ENCODE measurements at places on chromosomes 6 and 20.

- DNase-seq: no peak
Measured at GRCh38 chr6:86595641-86596040, 341.7 kb upstream of the HTR1E start.

DNA sequence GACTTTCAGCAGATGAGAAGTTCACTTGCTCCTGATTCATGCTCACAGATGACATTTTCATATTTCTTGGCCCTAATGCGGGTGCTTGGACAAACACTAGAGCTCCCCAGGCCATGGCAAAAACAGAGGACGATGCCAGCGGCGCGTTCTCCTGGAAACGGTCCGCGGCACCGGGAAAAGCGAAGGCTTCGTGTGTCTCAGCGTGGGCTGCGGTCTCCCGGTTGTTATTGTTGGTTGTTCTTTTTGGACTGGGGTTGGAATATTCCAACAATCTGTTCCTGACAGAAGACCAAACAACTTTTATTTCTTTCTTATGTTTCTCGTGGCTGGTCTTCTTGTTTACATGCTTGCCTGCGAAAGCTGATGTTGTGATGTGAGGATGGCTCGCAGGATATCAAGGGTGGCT is 46.8 kb upstream of the NEDD9 start:
- no peak for DNase-seq

DNA sequence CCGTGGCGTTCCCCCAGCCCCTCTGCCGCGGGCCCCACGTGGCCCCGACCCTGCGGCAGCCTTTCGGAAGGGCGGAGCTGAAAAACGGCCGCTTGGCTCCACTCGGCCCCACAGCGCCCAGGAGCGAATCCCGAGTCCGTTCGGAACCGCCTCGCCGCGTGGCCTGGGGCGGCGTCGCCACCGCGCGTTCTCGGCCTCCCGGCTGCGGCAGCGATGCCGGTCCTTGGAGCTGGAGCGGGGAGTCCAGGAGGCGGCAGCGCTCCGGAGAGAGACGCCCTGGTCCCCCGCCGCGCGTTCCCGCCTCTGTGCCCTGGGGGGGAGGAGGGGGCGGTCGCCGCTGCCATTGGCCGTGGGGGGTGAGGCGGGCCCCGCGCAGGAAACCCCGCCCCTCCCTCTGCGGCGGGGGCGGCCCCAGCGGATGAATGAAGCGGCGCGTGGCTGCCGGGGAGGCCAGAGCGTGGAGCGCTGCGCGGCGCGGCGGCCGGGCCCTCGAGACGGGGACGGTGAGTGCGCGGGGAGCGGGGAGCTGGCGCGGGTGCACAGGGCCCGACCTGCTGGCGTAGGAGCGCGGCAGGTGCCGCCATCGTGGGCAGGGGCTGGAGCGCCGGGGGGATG is at the start of gene SLCO4A1:
Gene SLCO4A1 (plus strand): TSS at position 453 of the 615 bp plus-strand sequence. CDS start 13,952 bp downstream, outside the sequence.
- DNase-seq: peak; percentile 47

- DNase-seq: no peak
Measured at GRCh38 chr6:151826517-151827142, 19.1 kb downstream of the ESR1 start.

GRCh38 chr20:41811456-41811855 is 193.3 kb upstream of the CHD6 start:
- no peak for DNase-seq

- no peak for DNase-seq
Measured at GRCh38 chr20:13110796-13111195, 102.0 kb downstream of the SPTLC3 start.

DNA sequence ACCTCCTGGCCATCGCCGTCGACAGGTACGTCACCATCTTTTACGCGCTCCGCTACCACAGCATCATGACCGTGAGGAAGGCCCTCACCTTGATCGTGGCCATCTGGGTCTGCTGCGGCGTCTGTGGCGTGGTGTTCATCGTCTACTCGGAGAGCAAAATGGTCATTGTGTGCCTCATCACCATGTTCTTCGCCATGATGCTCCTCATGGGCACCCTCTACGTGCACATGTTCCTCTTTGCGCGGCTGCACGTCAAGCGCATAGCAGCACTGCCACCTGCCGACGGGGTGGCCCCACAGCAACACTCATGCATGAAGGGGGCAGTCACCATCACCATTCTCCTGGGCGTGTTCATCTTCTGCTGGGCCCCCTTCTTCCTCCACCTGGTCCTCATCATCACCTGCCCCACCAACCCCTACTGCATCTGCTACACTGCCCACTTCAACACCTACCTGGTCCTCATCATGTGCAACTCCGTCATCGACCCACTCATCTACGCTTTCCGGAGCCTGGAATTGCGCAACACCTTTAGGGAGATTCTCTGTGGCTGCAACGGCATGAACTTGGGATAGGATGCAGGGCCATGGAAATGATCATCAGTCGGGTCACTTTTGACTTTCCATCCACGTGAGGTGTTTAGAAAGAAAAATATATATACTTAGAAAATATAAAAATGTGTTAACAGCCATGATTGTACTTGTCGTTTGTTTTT is 868 bp downstream of the MC3R start:
- no peak for DNase-seq

DNA sequence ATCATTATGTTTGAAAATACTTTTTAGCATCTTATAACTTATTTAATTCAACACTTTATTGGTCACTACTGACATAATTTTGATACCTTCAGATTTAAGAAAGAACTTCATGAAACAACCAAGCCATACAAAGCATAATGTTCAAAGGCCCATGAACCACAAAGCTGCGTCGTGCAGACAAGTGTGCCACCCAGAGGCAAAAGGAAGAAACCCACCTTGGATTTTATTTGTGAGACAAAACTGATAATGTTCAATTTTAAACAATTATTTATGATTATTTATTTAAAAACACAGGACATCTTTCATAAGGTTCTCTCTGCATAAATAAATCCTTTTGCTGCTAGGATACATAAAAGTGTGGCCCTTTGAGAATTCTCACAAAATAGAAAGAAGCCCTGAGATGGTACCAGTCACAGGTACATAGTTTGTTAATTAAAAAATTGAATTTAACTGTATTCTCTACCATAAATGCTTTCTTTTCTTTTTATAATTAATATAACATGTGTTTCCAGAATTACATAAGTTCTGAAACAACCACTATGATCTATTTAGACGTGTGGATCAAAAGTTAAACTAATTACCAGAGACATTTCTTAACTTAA is 143.7 kb downstream of the RALGAPA2 start:
- DNase-seq: peak; percentile 13

DNA sequence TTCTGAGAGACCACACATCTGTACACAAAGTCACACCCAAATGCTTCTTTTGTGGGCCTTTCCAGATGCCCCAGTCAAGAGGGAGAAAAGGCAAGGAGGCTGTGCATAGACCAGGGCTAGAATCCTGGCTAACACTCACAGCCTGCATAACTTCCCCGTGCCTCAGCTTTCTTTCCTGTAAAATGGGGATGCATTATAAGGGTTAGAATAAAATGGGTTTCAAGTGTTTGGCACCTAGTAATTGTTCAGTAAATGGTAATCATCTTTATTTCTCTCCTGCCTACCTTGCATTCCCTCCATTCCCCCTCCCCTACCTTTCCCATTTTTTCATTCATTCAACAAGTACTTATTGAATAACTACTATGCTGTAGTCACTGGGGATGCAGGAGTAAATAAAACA is 29.4 kb downstream of the UNC5CL start:
- DNase-seq: no peak

DNA sequence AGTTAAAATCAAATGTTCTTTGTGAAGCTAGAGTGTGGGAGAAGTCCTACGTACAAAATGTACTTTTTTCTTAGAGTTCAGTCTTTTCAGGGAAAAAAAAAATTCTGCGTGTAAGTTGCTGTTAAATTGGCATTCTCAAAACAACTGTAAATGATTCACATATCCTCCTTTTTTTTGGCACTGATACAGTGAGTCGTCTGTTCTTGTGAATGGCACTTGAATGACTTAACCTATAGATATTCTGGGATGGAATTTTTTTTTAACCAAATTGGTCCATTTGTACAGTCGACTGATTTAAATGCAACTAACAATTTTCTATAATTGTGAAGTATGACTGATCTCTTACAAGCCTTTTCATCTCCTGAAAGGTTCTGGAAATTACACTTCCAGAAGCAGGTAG is 5.5 kb upstream of the JAG1 start:
- no peak for DNase-seq

- DNase-seq: no peak
Measured at GRCh38 chr6:25617997-25618396, 34.0 kb upstream of the SCGN start.

- DNase-seq: no peak
Measured at GRCh38 chr6:26411751-26412150, 9.7 kb downstream of the BTN3A1 start.

GRCh38 chr6:115945306-115945705 is 115.4 kb downstream of the FRK start:
- no peak for DNase-seq

DNA sequence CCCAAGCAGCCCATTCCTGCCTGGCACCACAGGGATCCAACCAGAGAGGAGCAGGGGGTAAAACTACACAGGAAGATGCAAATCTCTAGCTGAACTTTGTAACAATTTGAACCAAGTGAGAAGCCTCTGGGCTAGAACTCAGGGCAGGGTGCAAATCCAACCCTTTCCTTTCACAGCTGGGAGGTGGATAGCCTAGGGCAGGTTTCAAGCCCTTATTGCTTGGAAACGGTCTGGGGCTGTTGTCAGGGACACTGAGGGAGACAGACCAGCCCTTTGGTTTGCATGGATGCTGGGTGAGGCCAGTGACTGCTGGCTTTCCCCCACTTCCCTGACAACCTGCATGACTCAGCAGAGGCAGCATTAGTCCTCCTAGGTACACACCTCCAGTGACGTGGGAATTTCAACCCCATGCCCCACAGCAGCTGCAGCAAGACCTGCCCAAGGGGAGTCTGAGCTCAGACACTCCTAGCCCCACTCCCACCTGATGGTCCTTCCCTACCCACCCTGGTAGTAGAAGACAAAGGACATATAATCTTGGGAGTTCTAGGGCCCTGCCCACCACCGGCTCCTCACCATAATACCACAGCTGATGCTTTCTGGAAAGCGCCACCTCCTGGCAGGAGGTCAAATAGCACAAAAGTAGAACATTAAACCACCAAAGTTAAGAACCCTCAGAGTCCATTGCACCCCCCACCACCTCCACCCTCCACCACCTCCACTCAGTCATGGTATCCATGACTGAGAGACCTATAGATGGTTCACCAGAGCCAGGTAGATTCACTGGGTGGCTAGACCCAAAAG is 797.7 kb upstream of the MAN1A1 start:
- no peak for DNase-seq

DNA sequence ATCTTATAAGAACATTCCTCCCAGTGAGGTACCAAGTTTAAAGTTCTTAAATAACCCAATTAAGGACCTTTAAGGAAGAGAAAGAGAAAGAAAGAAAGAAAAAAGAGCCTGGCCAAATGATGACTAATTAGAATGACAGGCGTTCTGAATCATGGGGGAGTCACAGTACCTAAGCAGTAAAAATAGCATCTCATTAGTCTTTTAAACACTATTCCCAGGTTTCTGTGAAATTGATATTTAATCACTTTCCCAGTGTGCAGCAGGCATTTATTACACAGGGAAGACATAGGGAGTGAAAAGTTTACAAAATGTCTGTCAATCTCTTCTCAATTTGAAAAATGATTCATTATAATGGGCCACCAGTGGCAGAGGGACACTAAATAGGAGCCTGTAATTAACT is 251.4 kb upstream of the MANEA start:
- DNase-seq: no peak
